ENCODE measurements at places on chromosomes 5 and 9.

DNA sequence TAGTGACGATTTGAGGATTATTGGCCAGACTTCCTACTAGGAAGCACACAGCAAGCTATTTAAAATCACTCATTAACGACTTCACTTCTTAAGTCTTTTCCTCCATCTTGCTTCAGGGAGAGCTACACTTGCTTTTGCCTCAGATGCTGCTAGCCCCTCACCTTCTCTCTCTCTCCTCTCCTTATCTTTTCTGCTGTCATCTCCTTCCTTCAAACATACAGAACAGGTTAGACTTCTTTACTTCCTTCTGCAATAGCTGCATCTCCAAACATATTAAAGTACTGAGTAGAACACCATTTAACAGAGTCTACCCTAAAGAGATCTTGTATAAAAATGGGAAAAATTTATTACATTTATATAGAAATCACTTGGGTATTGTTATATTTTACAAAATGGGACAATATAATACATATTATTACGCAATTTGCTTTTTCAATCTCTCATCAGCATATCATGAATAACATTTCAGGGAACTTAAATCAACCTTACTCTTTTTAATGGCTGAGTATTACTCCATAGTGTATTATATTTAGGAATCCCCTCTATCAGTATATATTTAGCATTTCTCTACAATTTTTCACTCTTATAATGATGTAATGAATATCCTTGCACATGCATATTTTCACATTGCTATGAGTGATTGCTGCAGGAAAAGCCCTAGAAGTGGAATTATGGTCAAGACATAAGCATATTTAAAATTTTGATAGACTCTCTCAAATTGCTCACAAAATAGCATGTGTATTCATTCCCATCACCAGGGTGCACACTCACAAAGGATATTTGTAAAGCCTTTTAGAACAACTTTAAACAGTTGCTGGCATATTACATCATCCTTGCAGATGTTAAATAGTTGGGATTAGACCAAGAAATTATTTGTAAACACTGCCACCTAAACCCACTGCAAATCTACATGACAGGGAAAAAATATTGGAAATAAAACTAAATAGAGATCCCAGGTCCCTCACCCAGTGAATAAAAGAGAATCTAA lies 164.5 kb upstream of the NFIB start:
- no peak for DNase-seq

- no peak for DNase-seq
Observed at GRCh38 chr5:132425975-132426524, 56.5 kb downstream of the SLC22A5 start.

- no peak for DNase-seq
Observed at GRCh38 chr9:6551136-6551535, 94.4 kb downstream of the GLDC start.

DNA sequence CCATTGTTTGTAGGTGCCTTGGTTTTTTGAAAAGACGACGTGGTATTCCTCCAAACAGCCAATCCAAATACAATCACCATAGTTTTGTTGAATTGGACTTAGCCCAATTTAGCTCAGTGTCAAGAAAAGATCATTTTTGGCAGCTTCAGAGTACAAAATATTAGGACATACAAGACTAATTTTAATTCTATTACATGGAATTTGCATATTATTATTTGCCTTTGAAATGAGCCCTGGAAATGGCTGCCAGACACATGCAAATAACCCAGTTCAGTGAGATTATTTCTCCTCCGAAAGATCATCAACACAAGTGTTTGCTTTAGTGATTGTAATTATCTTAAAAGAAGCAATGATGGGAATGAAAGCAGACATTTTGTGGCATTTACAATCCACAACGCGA lies 89.3 kb downstream of the PLK2 start:
- DNase-seq: no peak

All from NT2/D1 (cell line).